ENCODE measurements at places on chromosomes 12 and 14. TPM values are rescaled to one million over a fixed set of nuclear protein-coding genes. Genes with fewer than 3 reads are reported as not detected.

Gene ANKS1B
- 2.8 TPM for total RNA-seq

DNA sequence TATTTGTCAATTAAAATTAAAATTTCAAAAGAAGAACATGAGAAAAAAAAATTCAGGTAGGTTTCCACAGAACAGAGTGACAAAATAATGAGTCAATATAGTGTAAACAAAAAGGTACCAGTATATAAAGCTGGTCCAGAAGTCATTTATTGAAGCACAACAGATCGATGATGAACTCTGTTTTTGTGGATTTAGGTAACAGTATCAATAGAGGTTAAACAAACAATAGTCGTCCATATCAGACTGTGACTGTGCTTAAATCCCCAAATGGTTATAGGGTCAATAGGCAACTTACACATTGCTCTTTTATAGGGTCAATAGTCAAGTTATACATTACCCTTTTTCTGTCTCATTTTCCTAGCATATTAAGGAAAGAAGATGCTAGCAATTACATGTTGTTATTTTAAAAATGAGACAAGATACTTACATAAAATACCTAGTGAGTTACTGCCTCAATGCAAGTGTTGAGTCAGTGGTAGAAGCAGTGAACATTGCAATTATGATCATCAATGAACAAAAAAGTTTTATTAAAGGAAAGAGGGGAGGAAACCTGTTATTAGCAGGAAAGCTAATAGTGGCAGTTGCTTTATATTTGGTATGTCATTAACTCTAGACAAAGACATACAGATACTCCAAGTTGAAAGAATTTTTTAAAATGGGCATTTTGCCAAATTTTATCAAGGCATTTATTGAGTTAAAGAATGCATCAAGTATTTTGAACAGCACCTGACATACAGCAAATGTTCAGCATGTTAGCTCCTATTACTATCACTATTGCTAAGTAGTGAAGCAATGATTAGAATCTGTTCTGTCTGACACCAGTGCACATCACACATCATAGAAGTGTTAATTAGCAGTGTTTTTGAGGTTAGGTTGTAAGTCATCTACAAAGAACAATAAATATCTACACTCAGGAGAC lies 102.9 kb downstream of the CCER1 start:
- H3K36me3 ChIP-seq: no peaks in the 10 kb centered on the region
- H3K27ac ChIP-seq: no peak overlapping the region

DNA sequence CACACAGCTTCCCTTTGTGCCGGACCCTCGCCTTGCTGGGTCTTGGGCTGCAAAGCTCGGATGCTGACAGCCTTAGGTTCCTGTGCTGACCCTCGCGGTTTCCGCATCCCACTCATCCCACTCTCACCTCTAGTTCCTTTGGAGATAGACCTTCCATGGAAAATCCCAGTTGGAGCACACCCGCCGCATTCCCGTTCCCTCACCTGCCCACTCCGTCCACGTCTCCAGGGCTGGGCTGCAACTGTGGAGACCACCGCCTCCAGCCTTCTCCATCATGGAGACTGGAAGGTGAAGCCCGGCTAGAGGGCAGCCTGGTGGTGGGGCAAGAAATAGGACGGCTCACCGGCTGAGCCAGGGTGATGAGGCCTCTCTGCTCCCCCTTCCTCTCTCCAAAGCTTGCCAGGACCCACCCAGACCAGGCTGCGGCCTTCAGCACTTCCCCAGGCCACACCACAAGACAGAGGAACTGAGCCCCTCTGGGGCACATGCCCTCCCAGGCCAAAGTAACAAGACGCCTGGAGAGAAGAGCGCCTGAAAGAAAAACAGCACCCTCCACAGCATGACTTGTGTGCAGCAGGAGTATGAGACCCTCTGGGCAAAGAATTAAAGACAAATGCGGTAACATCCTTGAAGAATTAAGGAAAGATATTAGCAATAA lies 15.0 kb downstream of the TMEM121 start:
- H3K4me1 ChIP-seq: no peaks in the 10 kb centered on the region
- no peak overlapping the region for H3K27ac ChIP-seq
- no peaks in the 10 kb centered on the region for H3K36me3 ChIP-seq
- DNase-seq: no peak

Gene CLEC1B
- not detected for total RNA-seq

Gene DEGS2
- 1.1 TPM for total RNA-seq

Gene KRT3
- total RNA-seq: 0.08 TPM

GRCh38 chr12:3313675-3314663 lies 177.0 kb upstream of the PRMT8 start:
- no peak for DNase-seq
- peaks cover 2% of the 10 kb centered on the region for H3K27me3 ChIP-seq
- H3K4me3 ChIP-seq: no peak overlapping the region
- H3K27ac ChIP-seq: no peak overlapping the region
- no peaks in the 10 kb centered on the region for H3K4me1 ChIP-seq

- no peak for DNase-seq
- peaks cover 3% of the 10 kb centered on the region for H3K36me3 ChIP-seq
- H3K27me3 ChIP-seq: no peaks in the 10 kb centered on the region
- no peak overlapping the region for H3K27ac ChIP-seq
- H3K4me1 ChIP-seq: peaks cover 71% of the 10 kb centered on the region
Measured at GRCh38 chr14:73461478-73462047, 3.2 kb upstream of the NUMB start.

DNA sequence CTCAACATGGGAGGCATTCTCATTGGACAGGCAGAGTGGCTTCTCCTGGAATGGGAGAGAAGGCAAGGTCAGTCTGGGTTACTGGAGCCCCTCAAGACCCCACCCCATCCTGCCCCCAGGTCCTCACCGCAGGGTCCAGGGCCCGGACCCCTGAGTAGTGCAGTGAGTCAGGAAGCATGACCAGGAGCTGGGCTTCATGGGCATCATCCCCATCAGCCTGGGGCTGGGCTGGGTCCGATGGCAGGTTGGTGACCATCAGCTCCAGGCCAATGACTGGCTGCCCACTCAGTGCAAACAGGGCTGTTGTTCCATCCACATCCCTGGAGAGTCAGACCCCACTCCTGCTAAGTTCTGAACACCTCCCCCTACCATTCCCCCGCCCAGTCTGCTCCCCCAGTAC lies 13.1 kb downstream of the ITGA7 start:
- no peak overlapping the region for H3K4me3 ChIP-seq
- H3K27me3 ChIP-seq: peaks cover 8% of the 10 kb centered on the region
- no peak overlapping the region for H3K27ac ChIP-seq
- no peaks in the 10 kb centered on the region for H3K36me3 ChIP-seq

Gene OLR1
- not detected for total RNA-seq

Gene BIN2
- 40.9 TPM for total RNA-seq

Gene MYF5
- not detected for total RNA-seq

- no peak overlapping the region for H3K27ac ChIP-seq
- H3K27me3 ChIP-seq: peaks cover 14% of the 10 kb centered on the region
- no peaks in the 10 kb centered on the region for H3K36me3 ChIP-seq
- DNase-seq: no peak
- no peaks in the 10 kb centered on the region for H3K4me1 ChIP-seq
Measured at GRCh38 chr12:132204063-132204792, 60.0 kb downstream of the NOC4L start.

Gene KRT75
- total RNA-seq: not detected

Gene ARHGEF25
- total RNA-seq: 1.5 TPM

- H3K27ac ChIP-seq: peak overlapping the region; percentile 53
- DNase-seq: no peak
- peaks cover 43% of the 10 kb centered on the region for H3K4me1 ChIP-seq
- H3K4me3 ChIP-seq: no peak overlapping the region
Measured at GRCh38 chr12:12366701-12367481, 10.0 kb downstream of the BORCS5 start.

GRCh38 chr14:100616854-100617409 lies 29.7 kb upstream of the BEGAIN start:
- H3K4me1 ChIP-seq: peaks cover 6% of the 10 kb centered on the region
- no peaks in the 10 kb centered on the region for H3K36me3 ChIP-seq
- DNase-seq: no peak
- H3K4me3 ChIP-seq: no peak overlapping the region
- peaks cover 12% of the 10 kb centered on the region for H3K27me3 ChIP-seq
- no peak overlapping the region for H3K27ac ChIP-seq

Gene SERPINA4
- not detected for total RNA-seq

- DNase-seq: no peak
- H3K27ac ChIP-seq: no peak overlapping the region
- no peaks in the 10 kb centered on the region for H3K4me1 ChIP-seq
- H3K36me3 ChIP-seq: no peaks in the 10 kb centered on the region
- peaks cover 7% of the 10 kb centered on the region for H3K27me3 ChIP-seq
- H3K4me3 ChIP-seq: no peak overlapping the region
Measured at GRCh38 chr12:116466536-116466935, 92.6 kb upstream of the MAP1LC3B2 start.

DNA sequence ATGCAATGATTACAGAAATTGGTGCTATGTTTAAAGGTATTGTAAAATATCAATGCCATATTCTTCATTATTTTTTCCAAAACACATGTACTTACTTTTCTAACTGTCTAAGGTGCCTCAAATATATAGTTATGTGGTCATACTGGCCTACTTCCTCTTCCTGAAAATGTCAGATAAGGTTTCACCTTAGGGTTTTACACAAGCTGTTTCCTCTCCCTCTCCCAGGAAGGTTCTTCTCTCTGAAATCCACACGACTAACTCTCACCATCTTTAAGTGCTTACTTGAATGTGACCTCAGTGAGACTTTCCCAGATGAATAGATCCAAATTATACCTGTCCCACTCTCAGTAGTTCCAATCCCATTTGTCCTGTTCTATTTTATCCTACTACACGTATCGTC lies 11.6 kb upstream of the CLEC4D start:
- no peak overlapping the region for H3K27ac ChIP-seq
- peaks cover 6% of the 10 kb centered on the region for H3K4me1 ChIP-seq
- H3K4me3 ChIP-seq: no peak overlapping the region
- H3K36me3 ChIP-seq: no peaks in the 10 kb centered on the region
- peaks cover 30% of the 10 kb centered on the region for H3K27me3 ChIP-seq
- DNase-seq: no peak

DNA sequence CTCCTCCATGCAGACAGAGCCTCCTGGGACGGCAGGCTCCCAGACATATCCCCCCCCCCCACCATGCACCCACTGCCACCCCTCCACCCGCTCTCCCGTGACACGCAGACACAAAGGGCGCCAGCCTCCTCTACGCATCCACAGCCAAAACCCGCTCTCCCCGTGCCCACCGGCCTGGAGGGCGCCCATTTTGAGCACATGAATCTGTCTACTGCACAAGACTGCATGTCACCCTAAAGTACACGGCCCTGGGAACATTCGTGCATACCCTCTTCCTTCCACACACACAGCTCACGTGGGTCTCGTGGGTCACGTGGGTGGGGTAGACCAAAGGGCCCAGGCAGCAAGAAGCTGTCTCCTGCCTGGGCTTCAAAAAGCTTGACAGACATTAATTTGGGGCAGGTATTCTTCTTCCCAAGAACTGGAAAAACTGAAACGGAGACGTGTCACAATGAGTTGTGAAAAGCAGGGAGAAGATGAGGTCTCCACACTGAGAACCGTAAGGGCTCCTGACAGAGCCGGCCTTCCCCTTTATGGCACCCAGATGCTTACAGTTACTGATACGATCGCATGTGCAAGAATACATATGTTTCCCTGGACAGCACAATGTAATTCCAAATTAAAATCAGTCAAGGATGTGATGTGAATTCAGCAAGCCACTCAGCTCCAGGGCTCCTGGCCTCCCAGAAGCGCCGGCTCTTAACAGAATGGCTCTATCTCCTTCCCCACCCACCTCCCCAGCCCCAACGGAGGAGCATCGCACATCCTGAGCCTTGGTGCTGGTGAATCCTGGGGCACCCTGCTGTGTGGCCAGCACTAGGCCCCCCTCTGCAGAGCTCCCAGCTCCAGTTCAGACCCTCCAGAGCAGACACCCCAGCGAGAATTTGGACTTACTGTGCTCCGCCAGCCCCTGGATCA lies 1.9 kb downstream of the TGFB3 start:
- peak overlapping the region; percentile 52 for H3K27ac ChIP-seq
- peaks cover 40% of the 10 kb centered on the region for H3K4me1 ChIP-seq
- DNase-seq: no peak
- H3K36me3 ChIP-seq: no peaks in the 10 kb centered on the region
- H3K27me3 ChIP-seq: peaks cover 5% of the 10 kb centered on the region

DNA sequence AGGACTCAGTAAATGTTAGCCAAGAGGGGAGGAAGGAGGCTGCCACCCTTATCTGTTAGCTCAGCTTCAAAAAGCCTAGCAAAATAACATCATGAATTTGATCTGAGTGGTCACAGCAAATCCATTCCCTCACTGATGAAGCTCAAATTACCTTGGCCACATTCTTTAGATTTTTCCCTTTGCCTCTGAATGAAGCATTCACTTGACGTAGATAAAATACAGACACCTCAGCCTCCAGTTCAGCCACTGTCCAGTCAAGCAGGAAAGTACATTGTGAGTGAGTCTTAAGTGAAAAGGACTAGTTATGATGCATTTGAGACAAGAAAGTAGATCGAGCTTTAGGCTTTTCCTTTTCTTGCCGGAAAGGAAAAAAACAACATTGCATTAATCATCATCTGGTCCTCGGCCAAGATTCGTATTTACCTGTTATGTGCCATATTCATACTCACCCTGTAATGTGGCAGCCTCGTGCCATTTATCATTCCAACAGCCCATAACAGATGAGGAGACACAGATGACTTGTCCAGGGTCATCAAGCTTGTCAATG lies 146.5 kb downstream of the ETV6 start:
- H3K4me1 ChIP-seq: peaks cover 59% of the 10 kb centered on the region
- no peak for DNase-seq
- H3K36me3 ChIP-seq: peaks cover 45% of the 10 kb centered on the region
- H3K27ac ChIP-seq: peak overlapping the region; percentile 5
- no peaks in the 10 kb centered on the region for H3K27me3 ChIP-seq

GRCh38 chr12:48351022-48351708 lies 446 bp upstream of the ZNF641 start:
- peaks cover 24% of the 10 kb centered on the region for H3K4me1 ChIP-seq
- peak overlapping the region; percentile 82 for H3K4me3 ChIP-seq
- peaks cover 13% of the 10 kb centered on the region for H3K27me3 ChIP-seq
- peaks cover 21% of the 10 kb centered on the region for H3K36me3 ChIP-seq

GRCh38 chr12:45582536-45582935 lies 147.0 kb upstream of the ARID2 start:
- no peak overlapping the region for H3K4me3 ChIP-seq
- no peak overlapping the region for H3K27ac ChIP-seq
- no peaks in the 10 kb centered on the region for H3K36me3 ChIP-seq
- peaks cover 6% of the 10 kb centered on the region for H3K4me1 ChIP-seq

GRCh38 chr14:96037891-96038557 lies 1.1 kb upstream of the C14orf132 start:
- peak overlapping the region; percentile 41 for H3K4me3 ChIP-seq
- H3K4me1 ChIP-seq: peaks cover 6% of the 10 kb centered on the region
- no peak overlapping the region for H3K27ac ChIP-seq
- H3K27me3 ChIP-seq: peaks cover 46% of the 10 kb centered on the region
- DNase-seq: no peak
- no peaks in the 10 kb centered on the region for H3K36me3 ChIP-seq

All from activated T-helper 1 cell treated with anti-CD3 and anti-CD28 coated beads, Interleukin-12 subunit alpha, Interleukin-12 subunit beta, Interleukin-2, Interleukin-4 antibody, amounts not matched to agents 30 ng/mL and 10 ng/mL and 1 ng/mL, durations not matched to agents 14 hours and 24 hours and 36 hours (primary cell).